ENCODE measurements at places on chromosomes 7 and 10. TPM values are rescaled to one million over a fixed set of nuclear protein-coding genes. Genes with fewer than 3 reads are reported as not detected.

- no peak for DNase-seq
- no peaks in the 10 kb centered on the region for H3K36me3 ChIP-seq
- no peak within 1 kb of the TSS for H3K4me3 ChIP-seq
- peak within 1 kb of the TSS; percentile 95 for H3K27ac ChIP-seq
- H3K27me3 ChIP-seq, result no peaks in the 10 kb centered on the region
- H3K4me1 ChIP-seq, result peaks cover 38% of the 10 kb centered on the region
These were observed at the start of gene HKDC1 for GRCh38 chr10:69220041-69220451. Gene HKDC1 (plus strand): TSS chr10:69220332. CDS start chr10:69220436, 104 bp downstream.

GRCh38 chr10:123988694-123989093, 97.1 kb upstream of the CPXM2 start:
- no peaks in the 10 kb centered on the region for H3K4me1 ChIP-seq
- no peaks in the 10 kb centered on the region for H3K36me3 ChIP-seq
- H3K27me3 ChIP-seq, result peaks cover 51% of the 10 kb centered on the region
- H3K27ac ChIP-seq, result no peak overlapping the region
- no peak for DNase-seq
- H3K4me3 ChIP-seq, result no peak overlapping the region

- H3K27me3 ChIP-seq, result no peaks in the 10 kb centered on the region
- no peak for DNase-seq
- H3K4me1 ChIP-seq, result peaks cover 15% of the 10 kb centered on the region
- no peak overlapping the region for H3K4me3 ChIP-seq
These were observed 36.5 kb downstream of the JMJD1C start for GRCh38 chr10:63429281-63429680.

The OR9A2 gene
- total RNA-seq, result not detected

The PLA2G12B gene
- total RNA-seq, result not detected

- no peak overlapping the region for H3K27ac ChIP-seq
- H3K27me3 ChIP-seq, result no peaks in the 10 kb centered on the region
- peaks cover 8% of the 10 kb centered on the region for H3K4me1 ChIP-seq
These were observed 27.1 kb downstream of the PCGF5 start for GRCh38 chr10:91247360-91248111.

DNA sequence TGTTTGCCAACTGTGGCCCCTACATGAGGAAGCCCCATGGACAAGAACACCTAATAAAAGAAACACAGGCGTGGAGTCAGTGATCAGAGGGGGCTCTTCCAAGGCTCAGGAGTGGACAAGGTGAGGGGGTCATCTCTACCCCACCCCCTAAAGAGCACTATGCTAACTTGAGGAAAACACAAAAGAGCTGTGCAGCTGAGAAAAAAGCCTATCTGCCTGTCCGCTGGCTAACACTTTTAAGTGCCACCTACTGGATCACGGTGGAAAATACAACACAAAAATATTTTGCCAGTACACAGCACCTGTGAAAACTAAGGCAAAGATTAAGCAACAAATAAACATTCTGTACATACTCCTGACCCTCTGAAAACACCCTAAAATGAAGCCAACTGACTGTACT, 53.1 kb upstream of the COBL start:
- DNase-seq, result peak; percentile 56
- no peaks in the 10 kb centered on the region for H3K27me3 ChIP-seq
- no peaks in the 10 kb centered on the region for H3K36me3 ChIP-seq

The TMEM176B gene
- not detected for total RNA-seq

Data from activated CD4-positive, alpha-beta T cell treated with anti-CD3 and anti-CD28 coated beads, Interleukin-2, amount 10 ng/mL, durations not matched to agents 24 days and 14 days (primary cell).